ENCODE measurements at places on chromosomes 3 and 15. TPM values are rescaled to one million over a fixed set of nuclear protein-coding genes. Genes with fewer than 3 reads are reported as not detected.

UNC13C gene
- 11.9 TPM for total RNA-seq

USP13 gene
- 324 TPM for total RNA-seq

TEX9 gene
- total RNA-seq = 0.73 TPM

WDR72 gene
- not detected for total RNA-seq

DNA sequence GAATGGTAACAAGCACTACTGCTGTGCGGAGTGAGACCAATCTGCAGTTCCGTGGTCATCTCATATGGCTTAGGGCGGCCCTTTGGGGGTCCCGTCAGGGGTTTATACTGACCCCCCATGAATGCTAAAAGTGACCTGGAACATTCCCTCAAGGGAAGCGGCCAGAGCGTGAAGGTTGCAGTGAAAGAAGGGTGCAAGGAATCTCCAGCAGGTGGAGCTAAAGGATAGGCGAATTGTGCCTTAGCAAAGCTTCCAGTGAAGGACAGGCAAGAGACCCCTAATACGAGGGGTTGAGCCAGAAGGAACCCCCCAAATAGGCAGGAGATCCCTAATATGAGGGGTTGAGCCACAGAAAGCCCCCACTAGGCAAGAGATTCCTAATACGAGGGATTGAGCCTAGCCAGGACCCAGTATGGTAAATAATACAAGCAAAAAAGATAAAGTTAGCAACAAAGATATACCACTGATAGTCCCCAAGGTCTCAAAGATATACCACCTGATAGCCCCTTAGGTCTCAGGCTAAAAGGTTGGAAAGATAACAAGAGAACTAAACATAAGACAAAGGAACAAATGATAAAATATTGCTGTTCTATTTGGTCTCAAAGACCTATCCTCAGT, 32.8 kb downstream of the ZNF589 start:
- no peak for DNase-seq

- DNase-seq = peak; percentile 81
Measured at GRCh38 chr15:75666823-75667501, 19.2 kb downstream of the SNX33 start.

- DNase-seq = no peak
Measured at GRCh38 chr3:59247402-59247841, 197.6 kb upstream of the CFAP20DC start.

DNA sequence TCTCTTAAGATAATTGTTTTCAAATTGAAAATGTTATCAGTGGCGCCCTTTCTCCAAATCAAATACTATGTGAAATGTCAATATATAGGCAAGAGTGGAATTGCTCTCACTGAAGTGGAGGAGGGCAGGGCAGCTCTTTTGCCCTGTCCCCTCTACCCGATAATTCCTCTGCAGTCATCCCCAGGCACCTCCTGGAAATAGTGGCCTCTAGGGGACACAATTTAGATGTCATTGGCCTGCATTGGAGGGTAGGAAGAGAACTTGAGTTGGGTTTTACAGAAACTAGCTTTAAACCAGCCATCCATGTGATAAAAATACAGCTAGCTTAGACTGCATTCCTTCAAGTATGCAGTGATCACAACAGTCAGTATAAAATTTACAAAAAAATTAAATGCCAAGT, 288.9 kb downstream of the EDEM1 start:
- no peak for DNase-seq

GRCh38 chr3:175735866-175736265, 876.7 kb downstream of the NAALADL2 start:
- no peak for DNase-seq

- peak; percentile 38 for DNase-seq
Measured at GRCh38 chr3:194095464-194095863, 40.5 kb upstream of the HES1 start.

GRCh38 chr3:58180940-58181587, 29.7 kb downstream of the DNASE1L3 start:
- no peak for DNase-seq
